ENCODE measurements at places on chromosomes 7 and 10. TPM values are rescaled to one million over a fixed set of nuclear protein-coding genes. Genes with fewer than 3 reads are reported as not detected.
A peak's percentile ranks its signal among the peaks of the same experiment; 100 is the strongest.

Gene FAM241B
- not detected for total RNA-seq

DNA sequence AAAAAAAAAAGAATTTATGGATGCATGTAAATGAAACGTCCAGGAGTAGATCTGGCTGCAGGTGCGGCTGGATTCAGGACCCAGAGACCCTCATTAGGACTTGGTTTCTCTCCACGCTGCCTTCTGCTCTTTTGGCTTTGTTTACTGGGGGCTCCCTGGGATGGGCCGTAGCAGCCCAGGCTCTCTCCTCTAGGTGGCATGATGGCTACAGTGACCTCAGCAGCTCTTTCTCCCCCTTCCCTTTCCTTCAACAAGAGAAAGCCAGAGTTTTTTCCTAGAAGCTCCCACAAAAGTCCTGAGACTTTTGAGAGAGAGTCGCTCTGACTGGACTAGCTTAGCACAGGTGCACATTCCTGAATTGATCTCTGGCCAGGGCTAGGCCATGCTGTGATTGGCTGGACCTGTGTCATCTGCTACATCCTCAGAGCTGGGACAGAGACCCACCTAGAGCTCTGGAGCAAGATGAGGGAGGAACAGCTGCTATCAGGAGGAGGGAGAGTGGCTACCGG is 67.8 kb upstream of the PDCD4 start:
- DNase-seq: peak; percentile 36

DNA sequence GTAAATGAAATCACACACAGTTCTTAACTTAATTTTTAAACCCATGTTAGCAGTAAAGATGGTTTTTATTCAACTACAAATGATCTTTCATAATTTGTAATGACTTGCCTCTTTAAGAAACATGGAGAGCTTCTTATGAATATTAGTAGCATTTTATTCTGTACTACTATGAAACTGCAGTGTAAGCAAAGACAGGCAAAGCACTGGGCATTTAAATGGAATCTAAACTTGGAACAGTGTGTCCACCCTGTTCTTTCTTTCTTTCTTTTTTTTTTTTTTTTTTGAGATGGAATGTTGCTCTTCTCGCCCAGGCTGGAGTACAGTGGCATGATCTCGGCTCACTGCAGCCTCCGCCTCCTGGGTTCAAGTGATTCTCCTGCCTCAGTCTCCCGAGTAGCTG is 740.4 kb upstream of the IGFBP3 start:
- no peak for DNase-seq

GRCh38 chr7:104848138-104848990 is 165.6 kb upstream of the KMT2E start:
- peak; percentile 62 for DNase-seq

GRCh38 chr7:51878865-51879264 is 562.3 kb upstream of the COBL start:
- no peak for DNase-seq

- no peak for DNase-seq
These were observed 184.4 kb downstream of the PON1 start for GRCh38 chr7:95139922-95140321.

DNA sequence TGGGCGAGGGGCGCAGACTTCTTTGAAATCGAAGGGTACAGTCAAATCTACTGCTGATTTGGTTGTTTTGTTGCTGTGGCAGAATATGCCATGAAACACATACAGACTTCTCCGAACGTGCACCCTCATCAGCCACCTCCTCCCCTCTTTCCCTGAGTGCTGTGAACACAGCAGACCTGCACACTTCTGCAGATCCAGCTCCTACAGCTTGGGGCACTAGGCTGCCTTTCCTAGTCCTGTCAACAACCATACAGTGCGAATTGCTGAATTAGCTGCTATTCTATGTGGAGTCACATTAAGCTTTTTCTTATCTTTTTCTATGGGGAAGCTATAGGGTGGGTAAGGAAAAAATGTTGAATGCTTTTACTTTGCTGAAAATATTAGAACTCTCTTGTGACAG is 57.5 kb downstream of the COL17A1 start:
- no peak for DNase-seq

GRCh38 chr7:35729061-35729783 is 34.3 kb upstream of the HERPUD2 start:
- no peak for DNase-seq

All from endothelial cell of umbilical vein (primary cell).